Bladder microvascular endothelial cell (primary cell): ENCODE measurements at places on chromosomes 4 and X. TPM values are rescaled to one million over a fixed set of nuclear protein-coding genes. Genes with fewer than 3 reads are reported as not detected.

RASL11B gene
- total RNA-seq = not detected in 2 replicates

L1CAM gene
- 0.16 and 0.88 TPM in 2 replicates for total RNA-seq

CDKL2 gene
- 0.06 and 0.16 TPM in 2 replicates for total RNA-seq

GAGE10 gene
- not detected in 2 replicates for total RNA-seq

FBXW7 gene
- total RNA-seq = 58.3 and 103 TPM in 2 replicates

HTN1 gene
- not detected in 2 replicates for total RNA-seq

REELD1 gene
- total RNA-seq = not detected in 2 replicates

DIPK2B gene
- total RNA-seq = 64.9 and 118 TPM in 2 replicates

BGN gene
- 4.4 and 81.7 TPM in 2 replicates for total RNA-seq

VCX3A gene
- not detected in 2 replicates for total RNA-seq

TADA2B gene
- 6.3 and 14.0 TPM in 2 replicates for total RNA-seq

MGARP gene
- total RNA-seq = 0.49 and 0.94 TPM in 2 replicates

NHSL2 gene
- 12.8 and 30.8 TPM in 2 replicates for total RNA-seq

MAGEE2 gene
- not detected in 2 replicates for total RNA-seq

CPZ gene
- under 0.01 TPM in 1 of 2 replicates, not detected in the other for total RNA-seq

TRPC5OS gene
- not detected in 2 replicates for total RNA-seq

SPP1 gene
- total RNA-seq = 0.32 TPM in 1 of 2 replicates, not detected in the other

PIGA gene
- 6.3 and 11.5 TPM in 2 replicates for total RNA-seq

ADAMTS3 gene
- total RNA-seq = 0.65 and 2.7 TPM in 2 replicates

SLC35A2 gene
- total RNA-seq = 5.7 and 14.5 TPM in 2 replicates

CXCL1 gene
- 4.5 and 38.7 TPM in 2 replicates for total RNA-seq

NAT8L gene
- under 0.01 TPM in 2 replicates for total RNA-seq

MAGEA8 gene
- total RNA-seq = not detected in 2 replicates

FAM241A gene
- total RNA-seq = 13.6 and 19.1 TPM in 2 replicates

CLCN4 gene
- total RNA-seq = 3.1 and 8.3 TPM in 2 replicates

RAPGEF2 gene
- 45.8 and 168 TPM in 2 replicates for total RNA-seq
